ENCODE measurements at places on chromosomes 7 and 10.
A peak's percentile ranks its signal among the peaks of the same experiment; 100 is the strongest.

DNA sequence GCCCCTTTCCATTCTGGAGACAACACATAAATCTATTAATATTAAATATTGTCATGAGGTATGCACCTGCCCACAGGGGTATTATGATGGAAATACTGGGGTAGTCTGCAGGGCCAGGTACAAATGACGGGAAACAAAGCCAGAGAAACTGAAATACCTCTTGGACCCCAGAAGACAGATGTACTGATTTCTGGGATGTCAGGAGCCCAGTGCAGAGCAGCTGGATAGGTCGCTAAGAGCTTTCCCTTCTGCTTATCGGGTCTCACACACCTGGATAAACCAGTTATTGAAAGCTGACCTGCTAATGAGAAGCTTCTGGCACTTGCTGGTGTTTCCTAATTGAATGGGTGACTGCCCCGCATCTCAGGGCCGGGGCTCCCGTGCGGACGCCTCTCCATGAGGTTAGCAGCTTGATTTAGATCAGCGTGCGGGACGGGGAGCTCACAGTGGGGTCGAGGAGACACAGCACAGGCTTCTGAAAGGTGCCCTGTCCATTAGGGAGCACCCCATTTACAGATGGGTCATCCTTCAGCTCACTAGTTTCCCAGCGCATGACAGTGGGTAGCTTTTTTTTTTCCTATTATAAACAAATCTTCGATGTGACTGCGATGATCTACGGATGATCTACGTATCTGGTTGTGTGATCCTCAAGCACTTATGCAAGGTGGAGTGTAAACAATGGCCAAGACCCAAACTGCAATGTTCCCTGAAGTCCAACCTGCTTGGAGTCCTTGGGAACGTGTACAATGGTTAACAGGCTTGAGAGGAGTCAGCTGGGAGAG, 1.5 kb upstream of the INSIG1 start:
- DNase-seq, result no peak

DNA sequence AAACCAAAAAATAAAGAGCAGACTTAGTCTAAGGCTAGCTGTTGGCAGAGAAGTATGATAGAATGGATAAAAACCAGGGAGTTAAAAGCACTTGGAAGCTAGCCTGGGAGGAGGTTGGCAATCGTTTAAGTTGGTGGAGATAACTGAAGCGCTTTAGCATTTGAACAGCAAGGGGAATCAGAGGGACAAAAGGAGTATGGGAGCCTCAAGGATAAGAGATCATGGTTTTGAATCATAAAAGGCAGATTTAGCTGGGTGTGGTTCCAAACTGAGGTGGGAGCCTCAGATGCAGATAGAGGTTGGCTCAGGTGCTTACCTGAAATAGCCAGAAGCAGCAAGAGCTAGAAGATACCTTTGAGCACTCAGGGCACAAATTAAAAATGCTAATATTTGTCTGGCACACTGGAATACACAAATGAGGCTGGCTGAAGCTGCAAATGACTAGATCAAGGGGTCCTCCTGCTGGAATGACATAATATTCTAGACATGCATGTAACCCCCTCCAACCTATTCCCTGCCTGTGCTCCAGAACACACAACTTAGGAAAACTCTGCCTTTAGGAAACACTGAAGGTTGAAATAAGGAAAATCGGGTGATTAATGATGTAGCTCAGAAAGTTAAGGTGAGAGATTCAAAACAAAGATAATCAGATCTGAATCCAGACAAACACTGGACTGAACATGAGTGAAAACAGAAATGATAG, 372.3 kb upstream of the LRRN3 start:
- DNase-seq, result no peak

DNA sequence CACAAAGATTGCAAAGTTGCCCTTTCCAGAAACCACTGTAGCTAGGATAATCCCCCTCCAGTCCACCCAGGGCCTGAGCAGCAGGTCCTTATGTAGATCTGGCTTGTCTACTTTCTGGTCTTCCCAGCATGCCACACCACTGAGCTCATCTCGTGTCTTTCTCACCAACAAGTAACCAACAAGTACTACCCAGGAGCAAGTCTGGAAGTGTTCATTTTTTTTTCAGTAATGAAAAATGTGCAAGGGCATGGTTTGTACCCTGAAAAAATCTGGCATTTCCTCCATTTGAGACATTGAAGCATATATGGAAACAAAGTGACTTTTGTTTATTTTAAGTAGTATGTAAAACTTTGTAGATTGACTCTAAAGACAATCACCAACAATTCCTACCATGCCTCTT, 120.8 kb downstream of the INHBA start:
- no peak for DNase-seq

- DNase-seq, result no peak
These were observed 20.9 kb downstream of the CYP3A7 start for GRCh38 chr7:99713995-99714570.

- DNase-seq, result no peak
These were observed 11.4 kb downstream of the KDM7A start for GRCh38 chr7:140165422-140165821.

- peak; percentile 59 for DNase-seq
These were observed 48.5 kb upstream of the SLC29A3 start for GRCh38 chr10:71270301-71271220.

DNA sequence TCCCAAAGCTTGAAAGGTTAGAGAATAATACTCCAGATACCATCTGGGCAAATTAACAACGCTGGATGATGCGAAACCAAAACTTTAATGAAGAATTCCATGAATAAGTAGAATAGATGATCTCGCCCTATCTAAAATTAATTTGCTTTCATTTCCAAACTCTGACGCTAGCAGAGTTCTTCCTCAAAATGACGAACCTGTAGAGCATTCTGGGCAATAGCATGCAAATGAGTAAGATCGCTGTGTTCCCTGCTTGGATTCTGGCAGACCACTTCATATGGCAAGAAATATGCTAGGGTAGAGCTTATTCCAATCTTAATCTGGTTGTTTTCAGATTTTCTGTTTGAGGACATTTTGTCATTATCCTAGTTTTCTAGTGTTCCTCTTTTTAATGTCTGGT, 36.1 kb upstream of the SMNDC1 start:
- DNase-seq, result no peak

DNA sequence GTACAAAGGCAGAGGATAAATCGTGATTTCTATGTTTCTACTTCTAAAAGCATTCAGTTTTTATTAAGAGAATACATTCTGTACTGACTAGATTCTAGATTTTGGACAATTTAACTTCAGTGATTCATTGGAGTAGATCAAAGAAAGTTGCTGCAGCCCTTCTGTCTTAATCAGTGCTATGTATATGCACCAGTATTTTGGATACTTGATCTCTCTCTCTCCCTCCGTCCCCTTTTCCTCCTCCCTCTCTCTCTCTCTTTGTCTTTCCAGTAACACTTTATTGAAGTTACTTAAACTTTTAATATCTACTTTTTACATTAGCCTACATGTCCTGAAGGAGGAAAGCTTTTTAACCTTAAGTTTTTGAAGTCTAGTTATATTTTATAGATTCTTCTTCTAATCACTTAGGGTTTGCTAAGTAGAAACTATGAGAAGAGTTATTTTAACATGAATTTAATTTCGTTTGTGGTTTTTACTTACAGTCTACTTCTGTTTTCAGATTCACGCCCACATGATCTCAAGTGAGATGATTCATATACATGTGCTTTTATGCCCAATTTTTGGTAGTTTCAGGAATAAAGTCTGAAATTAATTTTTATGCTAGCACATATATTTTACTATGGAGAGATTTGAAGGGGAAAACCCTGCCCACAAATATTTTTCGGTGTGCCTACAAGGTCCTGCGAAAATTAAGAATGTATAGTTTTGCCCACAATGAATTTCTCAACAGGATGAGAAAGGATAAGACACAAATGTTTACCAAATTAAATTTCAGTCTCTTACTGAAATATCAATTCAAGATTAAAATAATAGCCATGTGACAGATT, 9.1 kb downstream of the MDFIC start:
- no peak for DNase-seq

DNA sequence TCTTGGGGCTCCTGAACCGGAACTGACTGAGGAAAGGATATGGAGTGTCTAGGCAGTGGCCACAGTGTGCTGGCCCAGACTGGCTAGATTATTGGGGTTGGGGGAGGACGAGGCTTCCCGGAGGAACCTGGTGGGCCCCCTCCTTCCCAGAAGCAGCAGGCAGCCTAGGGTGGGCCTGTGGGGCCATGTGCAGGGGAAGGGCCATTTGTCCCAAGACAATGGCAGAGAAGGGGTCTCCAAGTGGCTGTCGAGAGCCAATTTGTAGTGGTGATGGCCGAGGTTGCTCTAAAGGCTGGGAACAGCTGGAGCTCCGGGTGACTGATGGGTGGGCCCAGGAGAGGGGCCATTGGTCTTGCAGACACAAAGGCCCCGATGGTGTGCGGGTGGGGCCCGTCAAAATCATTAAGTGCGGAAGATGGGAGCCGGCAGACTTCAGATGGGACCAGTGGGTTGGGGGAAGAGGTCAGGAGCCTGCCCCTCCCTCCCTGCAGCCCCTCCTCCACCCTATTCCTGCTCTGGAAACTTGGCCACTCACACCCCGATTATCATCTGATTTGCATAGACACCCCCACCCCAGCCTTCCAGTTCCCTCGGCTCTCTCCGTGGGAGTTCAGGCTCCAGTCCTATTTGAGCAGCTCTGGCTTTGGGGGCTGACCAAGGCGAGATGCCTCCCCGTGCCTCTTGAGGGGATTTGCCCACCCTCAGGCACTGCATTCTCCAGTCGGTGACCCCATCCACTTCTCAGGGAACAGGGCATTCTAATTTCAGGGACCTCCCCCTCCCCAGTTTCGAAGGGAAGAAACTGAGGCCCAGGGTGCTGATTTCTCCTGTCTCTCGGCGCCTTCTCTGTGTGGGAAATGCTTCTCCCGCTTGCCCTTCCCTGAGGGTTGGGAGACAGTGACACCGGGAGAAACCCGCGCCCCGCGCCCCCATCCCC, 36.0 kb upstream of the PAX2 start:
- no peak for DNase-seq

- no peak for DNase-seq
These were observed 243.9 kb upstream of the NPY start for GRCh38 chr7:24039991-24040624.

GRCh38 chr7:27513885-27514284, 148.8 kb downstream of the HIBADH start:
- no peak for DNase-seq

DNA sequence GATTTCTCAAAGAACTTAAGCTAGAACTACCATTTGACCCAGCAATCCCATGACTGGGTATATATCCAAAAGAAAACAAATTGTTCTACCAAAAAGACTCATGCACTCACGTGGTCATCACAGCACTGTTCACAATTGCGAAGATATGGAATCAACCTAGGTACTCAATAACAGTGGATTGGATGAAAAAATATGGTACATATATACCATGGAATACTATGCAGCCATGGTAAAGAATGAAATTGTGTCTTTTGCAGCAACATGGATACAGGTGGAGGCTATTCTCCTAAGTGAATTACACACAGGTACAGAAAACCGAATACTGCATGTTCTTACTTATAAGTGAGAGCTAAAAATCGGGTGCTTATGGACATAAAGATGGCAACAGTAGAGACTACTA, 61.8 kb downstream of the PIK3CG start:
- DNase-seq, result no peak

DNA sequence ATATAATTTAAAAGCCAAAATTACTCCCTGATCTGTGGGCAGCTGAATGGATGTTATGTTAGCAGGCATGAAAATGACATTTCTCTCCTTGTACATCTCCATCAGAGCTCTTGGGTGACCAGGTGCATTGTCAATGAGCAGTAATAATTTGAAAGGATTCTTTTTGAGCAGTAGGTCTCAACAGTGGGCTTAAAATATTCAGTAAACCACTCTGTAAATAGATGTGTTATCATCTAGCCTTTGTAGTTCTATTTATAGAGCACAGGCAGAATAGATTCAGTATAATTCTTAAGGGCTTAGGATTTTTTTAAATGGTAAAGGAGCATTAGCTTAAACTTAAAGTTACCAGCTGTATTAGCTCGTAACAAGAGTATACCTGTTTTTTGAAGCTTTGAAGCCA, 52.0 kb downstream of the MRPL32 start:
- DNase-seq, result no peak

DNA sequence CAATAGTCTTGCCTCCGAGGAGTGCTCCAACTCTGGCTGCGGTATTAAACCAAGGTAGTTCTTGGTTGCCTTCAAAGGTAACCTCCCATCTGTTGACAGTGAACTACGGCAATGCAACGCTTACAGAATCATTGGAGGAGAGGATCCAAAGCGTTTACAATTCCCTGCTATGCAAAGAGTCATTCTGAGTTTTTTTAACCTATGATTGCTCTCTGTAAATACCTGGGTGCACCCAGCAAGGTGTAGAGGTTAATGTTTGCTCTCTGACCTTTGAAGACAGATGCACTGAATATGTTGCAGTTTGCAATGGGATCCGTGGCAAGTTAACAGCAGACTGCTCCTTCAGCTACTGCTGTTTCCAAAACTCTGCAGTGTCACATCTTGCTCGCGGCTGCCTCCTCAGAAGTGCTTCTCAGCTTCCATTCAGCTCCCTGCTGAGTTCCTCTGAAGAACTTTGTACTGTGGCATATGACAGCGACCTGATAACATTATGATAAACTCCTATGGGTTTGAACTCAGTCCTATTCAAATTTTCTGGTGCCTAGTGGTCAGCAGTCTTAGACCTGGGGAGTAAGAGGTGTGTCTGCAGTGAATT, 29.0 kb downstream of the KIAA1217 start:
- DNase-seq, result no peak

DNA sequence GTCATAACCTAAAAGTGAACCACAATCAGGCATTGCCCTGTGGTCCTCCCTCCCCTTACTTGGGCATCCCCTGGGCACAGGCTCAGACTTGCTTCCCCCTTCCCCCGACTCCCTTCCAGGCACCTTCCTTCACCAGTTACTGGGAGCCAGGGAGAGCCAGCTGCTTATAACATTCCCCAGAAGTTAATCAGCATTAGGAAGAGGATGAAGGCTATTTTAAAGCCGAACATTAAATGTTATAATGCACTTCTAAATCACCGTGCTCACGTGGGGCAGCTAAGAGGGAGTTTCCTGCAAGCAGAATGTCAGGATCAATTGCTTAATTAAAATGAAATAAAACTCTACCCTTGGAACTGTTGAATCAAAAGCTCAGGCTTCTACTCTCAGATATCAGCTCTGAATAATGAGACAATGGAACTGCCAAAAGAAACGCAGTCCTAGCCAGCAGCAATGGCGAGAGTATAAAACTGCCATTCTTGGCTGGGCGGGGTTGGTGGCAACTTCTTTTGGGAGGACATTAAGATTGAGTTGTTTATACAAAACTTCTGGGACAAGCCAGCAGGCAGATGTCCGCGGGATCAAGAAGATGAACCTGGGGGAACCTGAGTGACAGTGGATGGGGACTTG, 169.5 kb downstream of the FANK1 start:
- DNase-seq, result no peak
